Pancreas (tissue), 10 donors: ENCODE measurements at places on chromosomes 6 and 20. TPM values are rescaled to one million over a fixed set of nuclear protein-coding genes. Genes with fewer than 3 reads are reported as not detected.

GRCh38 chr6:106122306-106122918 is 36.3 kb downstream of the PRDM1 start:
- DNase-seq, result no peak

TNF gene
- not detected for total RNA-seq

DNA sequence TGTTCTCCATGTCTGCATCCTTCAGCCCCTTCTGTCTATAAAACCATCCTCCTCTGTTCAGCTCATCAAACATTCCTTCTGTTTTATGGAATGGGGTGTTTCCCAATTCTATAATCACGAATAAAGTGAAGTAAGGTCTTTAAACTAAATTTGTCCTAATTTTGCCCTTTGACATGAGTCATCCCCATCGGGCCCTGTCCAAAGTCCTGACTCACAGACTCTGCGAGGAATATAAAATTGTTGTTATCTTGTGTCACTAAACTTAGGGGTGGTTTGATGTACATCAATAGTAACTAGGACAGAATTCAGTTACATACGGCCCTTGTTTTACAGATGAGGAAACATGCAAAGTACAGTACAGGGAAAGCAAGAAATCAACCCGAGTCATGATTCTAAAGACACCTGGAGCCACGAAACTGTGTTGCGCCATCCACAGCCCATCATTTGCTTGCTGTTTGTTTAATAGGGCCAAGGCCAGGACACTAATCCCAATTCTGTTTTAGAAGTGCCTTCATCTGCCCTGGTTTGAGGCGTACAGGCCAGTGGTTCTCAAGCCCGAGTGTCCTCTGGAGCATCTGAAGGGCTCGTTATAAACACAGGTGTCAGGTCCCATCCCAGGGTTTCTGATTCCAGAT is 2.8 kb downstream of the ACSS1 start:
- DNase-seq, result peak; percentile 6

PNPLA1 gene
- total RNA-seq, result not detected

GRCh38 chr6:6546318-6547109 is 42.0 kb upstream of the LY86 start:
- DNase-seq, result peak; percentile 53

- DNase-seq, result no peak
Measured at GRCh38 chr6:122458087-122458486, 13.5 kb downstream of the SERINC1 start.

GRCh38 chr6:118023771-118024170 is 116.7 kb downstream of the SLC35F1 start:
- no peak for DNase-seq

- DNase-seq, result no peak
Measured at GRCh38 chr6:142953373-142954273, 8.6 kb upstream of the HIVEP2 start.

GRCh38 chr6:74654296-74654695 is 551.6 kb downstream of the COL12A1 start:
- DNase-seq, result no peak

GRCh38 chr6:170460641-170461040 is 92.5 kb downstream of the PSMB1 start:
- no peak for DNase-seq

TRMT6 gene
- 6.6 TPM for total RNA-seq

WFDC10B gene
- not detected for total RNA-seq

- DNase-seq, result peak; percentile 22
Measured at GRCh38 chr6:44037847-44038542, 89.3 kb downstream of the MRPL14 start.
